GM23248 (cell line): ENCODE measurements at places on chromosomes 3 and 15.

GRCh38 chr3:17231537-17232261 is 346.9 kb downstream of the PLCL2 start:
- DNase-seq: no peak

- no peak for DNase-seq
Measured at GRCh38 chr15:36784098-36784670, 204.8 kb downstream of the CDIN1 start.

DNA sequence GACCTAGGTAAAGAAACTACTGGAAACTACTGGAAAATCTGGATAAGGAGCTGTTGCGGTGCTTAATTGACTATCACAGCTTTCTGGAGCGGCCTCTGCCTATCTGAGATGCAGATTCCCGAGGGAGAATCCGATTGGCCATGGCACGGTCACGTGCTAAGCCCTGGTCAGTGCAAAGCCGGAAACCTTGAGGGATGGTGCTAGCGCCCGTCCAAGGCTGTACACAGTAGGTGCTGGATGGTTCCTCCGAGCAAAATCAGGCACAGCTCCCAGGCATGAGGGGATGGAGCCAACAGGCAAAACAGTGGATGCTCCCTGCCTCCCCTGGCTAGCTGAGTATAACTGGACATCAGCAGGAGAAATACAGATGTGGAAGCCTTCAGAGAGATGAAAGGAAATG is 238.7 kb upstream of the HES1 start:
- no peak for DNase-seq

DNA sequence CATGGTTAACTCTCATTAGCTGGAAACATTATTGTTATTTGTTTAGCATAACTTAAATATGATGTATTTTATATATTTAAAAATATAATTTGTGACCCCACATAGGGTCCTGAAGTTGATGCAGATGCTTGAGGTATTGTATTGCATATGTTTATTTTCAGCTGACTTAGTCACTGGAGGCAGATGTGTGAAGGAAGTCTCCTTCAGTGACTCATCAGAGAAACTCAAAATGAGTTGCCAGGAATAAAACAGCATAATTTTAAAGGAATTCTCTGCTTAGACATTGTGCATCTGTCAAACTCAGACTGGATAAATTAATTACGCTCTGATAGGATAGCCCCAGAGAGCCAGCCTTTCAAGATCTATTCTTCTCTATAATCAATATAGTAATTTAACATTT is 7.9 kb upstream of the OR4F6 start:
- peak; percentile 83 for DNase-seq

- peak; percentile 73 for DNase-seq
Measured at GRCh38 chr3:46812237-46812791, 50.9 kb downstream of the MYL3 start.

- no peak for DNase-seq
Measured at GRCh38 chr3:79011821-79012529, 755.8 kb downstream of the ROBO1 start.

- no peak for DNase-seq
Measured at GRCh38 chr3:42736081-42736480, 33.5 kb upstream of the HHATL start.
